ENCODE measurements at places on chromosomes 7 and 10.

DNA sequence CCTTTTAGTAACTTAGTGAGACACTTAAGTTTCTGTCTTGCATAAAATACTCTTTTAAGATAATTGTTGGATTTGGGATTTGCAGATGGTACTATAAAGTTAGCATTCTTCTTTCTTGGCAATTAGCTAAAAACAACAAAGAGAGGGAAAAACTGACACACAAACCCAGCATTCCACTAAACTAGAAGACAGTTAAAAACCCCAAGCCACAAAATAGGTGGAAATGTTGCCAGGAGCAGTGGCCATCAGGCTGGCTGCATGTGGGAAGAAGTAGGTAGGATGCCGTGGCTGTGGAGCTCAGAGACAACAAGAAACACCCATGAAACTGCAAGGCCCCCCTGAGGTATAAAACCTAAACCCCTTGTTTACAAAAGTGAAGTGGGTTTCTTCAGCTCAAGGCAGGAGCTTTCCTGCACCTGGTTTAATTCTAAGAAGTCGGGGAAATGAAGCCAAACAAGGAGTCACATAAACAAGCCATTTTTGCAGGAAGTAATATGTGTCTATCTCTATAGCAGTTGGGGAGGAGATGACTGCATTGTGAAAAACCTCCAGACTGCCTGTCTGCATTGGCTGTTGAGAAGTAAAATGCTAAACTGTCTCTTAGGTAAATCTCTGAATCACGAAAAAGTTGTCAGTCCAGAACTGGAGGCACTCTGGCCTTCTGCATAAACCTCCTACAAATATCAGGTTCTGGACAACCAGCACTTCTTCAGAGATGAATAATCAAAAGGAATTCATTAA lies 9.5 kb downstream of the RAB18 start:
- no peak for DNase-seq

- no peak for DNase-seq
Observed at GRCh38 chr7:70374772-70375533, 757.0 kb upstream of the GALNT17 start.

- no peak for DNase-seq
Observed at GRCh38 chr7:126570845-126571244, 681.9 kb downstream of the GRM8 start.

- no peak for DNase-seq
Observed at GRCh38 chr7:80942261-80943041, 23.6 kb upstream of the SEMA3C start.

DNA sequence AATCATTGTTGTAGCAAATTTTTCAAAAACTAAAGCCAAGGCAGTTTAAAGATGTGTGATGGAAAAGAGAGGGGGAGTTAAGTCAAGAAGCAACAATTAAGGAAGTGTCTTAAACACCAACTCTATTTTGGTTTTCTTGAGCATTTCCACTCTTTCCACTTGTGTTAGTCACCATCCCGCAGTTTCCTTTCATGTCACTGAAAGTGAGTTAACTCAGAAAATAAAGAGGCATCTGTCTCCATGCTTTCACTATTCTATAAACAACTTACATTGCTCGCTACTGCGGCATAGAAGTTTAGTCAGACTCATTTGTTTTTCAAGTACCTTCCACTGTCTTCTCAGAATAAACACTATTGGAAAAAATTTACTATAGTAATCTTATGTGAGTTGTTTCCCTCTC lies 284.9 kb upstream of the SEMA3D start:
- no peak for DNase-seq

GRCh38 chr7:23700046-23700445 lies 10.0 kb upstream of the STK31 start:
- no peak for DNase-seq

DNA sequence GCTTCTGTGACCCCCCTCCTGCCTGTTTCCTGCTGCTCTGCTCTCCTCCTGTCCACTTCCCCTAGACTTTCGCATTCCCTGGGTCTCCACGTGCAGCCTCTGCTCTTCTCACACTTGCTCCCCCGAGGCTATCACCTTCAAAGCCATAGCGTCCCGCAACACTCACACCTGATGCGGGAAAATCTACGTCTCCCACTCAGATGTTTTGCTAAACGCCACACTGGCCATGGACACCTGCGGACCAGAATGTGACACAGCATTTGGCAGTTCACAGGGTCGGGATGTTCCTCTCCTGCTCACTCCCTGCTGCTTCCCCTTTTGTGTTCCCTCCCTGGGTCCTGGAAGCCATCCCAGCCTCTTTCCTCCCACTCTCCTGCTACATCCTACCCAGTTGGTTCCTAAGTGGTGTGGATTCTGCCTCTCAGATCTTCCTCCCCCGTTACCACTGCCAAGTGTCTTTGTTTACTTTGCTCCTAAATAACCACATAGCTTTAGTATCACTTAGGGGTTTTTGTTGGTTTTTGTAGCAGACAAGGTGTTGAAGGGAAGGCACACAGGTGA lies 33.7 kb upstream of the RBM33 start:
- DNase-seq = no peak

DNA sequence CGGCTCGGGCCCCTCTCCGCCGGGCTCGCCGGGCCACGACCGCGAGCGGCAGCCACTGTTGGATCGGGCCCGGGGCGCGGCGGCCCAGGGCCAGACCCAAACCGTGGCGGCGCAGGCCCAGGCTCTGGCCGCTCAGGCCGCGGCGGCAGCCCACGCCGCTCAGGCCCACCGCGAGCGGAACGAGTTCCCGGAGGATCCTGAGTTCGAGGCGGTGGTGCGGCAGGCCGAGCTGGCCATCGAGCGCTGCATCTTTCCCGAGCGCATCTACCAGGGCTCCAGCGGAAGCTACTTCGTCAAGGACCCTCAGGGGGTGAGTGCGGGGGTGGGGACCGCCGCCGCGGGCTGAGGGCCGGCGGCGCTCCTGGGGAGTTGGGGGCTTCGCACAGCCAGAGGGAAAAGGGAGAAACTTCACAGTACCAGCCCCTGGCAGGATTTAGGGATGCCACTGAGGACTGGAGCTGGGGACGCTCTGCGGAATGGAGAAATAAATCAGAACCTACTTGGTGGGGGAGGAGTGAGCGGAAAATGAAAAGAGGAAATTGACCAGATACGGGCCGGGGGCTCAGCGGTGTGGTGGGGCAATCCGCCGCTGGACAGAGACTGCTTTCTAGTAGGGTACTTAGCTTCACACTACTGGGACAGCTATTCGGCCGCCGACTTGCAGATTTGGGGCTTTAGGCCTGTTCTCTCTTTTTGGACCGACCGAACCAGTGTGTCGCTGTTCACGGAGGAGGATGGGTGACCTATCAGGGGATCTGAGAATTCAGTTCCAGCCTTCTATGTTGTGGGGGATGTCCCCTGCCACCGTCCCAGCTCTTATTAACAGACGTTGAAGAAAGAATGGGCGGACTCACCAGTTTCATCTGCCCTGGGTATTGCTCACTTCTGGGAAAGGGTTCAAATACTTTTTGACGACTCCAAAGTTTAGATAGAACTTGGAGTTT lies 669 bp downstream of the PI4K2A start:
- peak; percentile 19 for DNase-seq

DNA sequence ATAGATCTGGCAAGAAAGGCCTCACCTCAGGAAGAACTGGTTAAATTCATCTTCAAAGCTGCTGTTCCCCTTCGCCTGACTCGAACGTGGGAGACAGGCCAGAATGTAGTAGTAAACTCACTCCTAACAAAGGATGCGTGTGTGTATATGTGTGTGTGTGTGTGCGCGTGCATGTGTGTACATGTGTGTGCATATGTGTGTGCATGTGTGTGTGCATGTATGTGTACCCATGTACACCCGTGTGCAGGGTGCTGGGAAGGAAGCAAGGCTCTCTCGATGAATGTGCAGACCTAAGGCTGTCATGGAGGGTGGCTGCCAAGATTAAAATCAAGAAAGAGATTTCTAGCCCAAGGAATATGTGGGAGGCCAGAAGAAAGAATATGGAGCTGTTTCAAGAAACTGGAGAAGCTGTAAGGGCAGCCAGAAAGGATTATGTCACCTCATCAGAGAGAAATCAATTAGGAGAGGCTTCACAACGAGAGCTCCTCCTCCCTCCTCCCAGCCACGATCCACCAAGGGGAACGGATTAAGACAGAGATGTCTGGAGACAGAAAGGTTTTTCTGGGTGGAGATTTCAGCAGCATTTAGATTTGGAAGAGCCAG lies 34.0 kb upstream of the LBX1 start:
- DNase-seq = no peak

- DNase-seq = no peak
Observed at GRCh38 chr10:109894516-109894915, 28.8 kb downstream of the XPNPEP1 start.

DNA sequence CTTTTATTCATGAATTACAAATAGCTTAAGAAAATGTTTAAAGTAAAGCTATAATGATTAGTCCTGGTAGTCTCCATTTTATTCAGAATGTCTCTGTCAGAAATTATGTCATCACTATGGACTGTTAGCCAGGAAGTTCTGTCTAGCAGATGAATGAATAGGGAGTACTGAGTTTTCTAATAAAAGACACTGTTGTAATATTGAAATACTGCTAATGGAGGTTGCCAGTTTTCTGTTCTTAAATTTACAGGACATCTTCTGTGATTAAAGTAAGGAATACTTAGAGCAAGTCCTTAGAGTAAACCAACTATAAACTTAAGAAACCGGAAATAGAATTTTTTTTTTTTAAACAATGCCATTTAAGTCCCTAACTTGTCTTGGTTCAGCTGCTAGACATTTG lies 309.8 kb downstream of the ADK start:
- DNase-seq = no peak

DNA sequence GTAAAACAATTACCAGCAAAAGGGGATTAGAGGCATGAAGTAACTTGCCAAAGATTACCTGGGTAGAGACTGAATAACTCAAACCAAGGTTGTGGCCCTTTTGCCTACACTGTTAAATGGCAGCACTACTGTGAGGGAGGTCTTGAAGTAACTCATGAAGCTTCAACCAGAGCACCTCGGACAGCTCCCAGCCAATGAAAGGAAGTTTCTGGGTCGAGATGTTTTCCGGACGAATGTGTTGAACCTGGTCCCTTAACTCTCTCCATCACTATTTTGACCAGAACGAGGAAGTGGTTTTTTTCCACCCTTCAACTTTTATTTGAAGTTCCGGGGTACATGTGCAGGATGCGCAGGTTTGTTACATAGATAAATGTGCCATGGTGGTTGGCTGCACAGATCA lies 133.6 kb upstream of the PRKCQ start:
- no peak for DNase-seq

GRCh38 chr7:40297741-40298311 lies 163.0 kb downstream of the SUGCT start:
- no peak for DNase-seq

- no peak for DNase-seq
Observed at GRCh38 chr10:129777687-129778086, 186.4 kb downstream of the EBF3 start.

- no peak for DNase-seq
Observed at GRCh38 chr7:120680985-120681384, 177.0 kb downstream of the TSPAN12 start.

DNA sequence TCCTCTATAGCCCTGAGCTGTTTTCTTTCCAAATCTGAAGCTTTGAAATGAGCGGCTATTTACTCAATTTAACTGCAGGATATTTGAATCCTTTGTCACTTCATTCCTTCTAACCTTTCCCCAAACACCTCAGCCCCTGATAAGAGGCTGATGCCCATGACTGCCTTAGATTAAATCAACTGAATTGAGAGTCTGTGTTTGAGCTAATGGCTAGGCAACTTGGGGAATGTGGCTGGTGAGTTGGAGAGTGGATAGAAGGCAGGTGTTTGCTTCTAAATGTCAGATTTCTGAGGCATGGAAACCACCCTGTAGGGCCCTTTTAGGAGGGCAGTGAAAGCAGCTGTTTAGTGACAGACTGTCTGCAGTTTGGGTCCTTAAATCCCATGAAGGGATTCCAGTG lies 759.9 kb downstream of the LRMDA start:
- no peak for DNase-seq

DNA sequence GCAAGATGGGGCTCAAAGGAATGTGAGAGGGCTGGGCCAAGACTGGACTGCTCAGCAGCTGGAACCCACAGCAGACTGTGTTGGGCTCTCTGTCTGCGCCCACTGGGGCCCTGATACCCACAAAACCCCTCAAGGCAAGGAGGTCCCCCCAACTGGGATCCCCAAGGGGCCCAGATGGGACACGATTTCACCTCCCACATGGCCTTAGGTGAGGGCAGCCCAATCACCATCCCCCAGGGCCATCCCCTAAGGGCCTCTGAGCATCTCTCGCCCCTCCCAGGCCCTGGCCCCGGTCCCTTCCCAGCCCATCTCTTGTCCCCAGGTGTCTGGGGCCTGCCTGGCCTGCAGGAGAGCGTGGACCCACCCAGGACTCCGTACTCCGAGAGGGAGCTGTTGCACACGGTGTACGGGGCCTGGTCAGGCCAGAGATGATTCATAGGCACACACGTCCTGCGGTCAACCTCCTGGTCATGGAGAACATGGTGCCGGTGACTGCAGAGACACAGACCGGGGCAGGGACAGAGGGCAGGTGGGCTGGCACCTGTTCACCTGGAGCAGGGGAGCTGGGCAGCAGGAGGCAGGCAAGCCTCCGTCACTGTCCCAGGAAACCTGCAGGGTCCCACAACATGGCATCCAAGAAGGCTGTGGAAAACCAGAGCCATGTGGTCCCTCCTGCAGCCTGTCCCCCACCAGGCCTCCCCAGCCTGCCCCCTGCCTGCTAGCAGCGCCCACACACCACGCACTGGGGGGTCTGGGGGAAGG lies 21.6 kb downstream of the OGDHL start:
- DNase-seq = no peak

- DNase-seq = no peak
Observed at GRCh38 chr10:21929070-21929469, 74.5 kb downstream of the DNAJC1 start.

DNA sequence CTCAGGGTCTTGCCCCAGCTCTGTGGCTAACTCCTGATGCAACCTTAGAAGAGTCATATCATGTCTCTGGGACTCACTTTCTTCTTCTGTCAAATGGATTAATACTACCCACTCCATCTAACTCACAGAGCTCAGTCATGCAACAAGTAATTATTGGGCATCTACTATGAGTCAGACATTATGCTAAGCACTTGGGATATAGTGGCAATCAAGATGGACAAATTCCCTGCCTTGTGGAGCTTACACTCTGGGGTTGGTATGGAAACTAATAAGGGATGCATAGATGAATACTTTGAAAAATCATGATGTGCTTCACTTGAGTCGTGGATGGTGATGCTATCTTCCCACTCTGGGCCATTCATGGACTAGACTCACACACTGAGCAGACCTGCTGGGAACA lies 88.9 kb downstream of the KCNMA1 start:
- no peak for DNase-seq

DNA sequence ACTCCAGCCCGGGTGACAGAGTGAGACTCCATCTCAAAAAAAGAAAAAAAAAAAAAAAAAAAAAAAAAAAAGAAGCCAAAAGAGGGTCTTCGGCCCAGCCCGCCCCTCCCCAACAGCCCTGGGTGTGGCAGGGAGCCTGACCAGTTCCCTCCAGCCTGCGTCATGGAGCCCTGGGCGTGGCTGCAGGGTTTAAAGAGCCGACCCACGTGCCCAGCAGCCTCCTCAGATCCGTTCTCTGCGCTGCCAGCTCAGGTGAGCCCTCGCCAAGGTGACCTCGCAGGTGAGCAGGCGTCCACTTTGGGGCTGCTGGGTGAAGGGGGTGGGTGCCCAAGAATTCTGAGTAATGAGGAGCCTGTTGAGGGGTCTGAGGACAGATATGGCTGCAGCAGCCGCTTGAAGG lies at the start of gene FXYD4:
Gene FXYD4, plus strand, starts transcription at position 219 of the 400 bp plus-strand sequence. CDS start 2,111 bp downstream, outside the sequence.
- DNase-seq = no peak

- DNase-seq = no peak
Observed at GRCh38 chr7:51158211-51158610, 158.4 kb downstream of the COBL start.

- peak; percentile 57 for DNase-seq
Observed at GRCh38 chr10:130300608-130301020, 164.4 kb downstream of the GLRX3 start.

- no peak for DNase-seq
Observed at GRCh38 chr10:34010891-34011290, 676.4 kb upstream of the NRP1 start.

- DNase-seq = peak; percentile 34
Observed at GRCh38 chr7:106260136-106260561, 24.6 kb downstream of the NAMPT start.

Data from CD4-positive, alpha-beta T cell treated with Interleukin-21 for 1 hour (primary cell).